ENCODE measurements at places on chromosomes 3 and 15. TPM values are rescaled to one million over a fixed set of nuclear protein-coding genes. Genes with fewer than 3 reads are reported as not detected.

GRCh38 chr15:29822100-29822683 is at the start of gene TJP1:
TSS of gene TJP1 (minus strand) at chr15:29822468. CDS start at chr15:29822028, 440 bp downstream.
- no peaks in the 10 kb centered on the region for H3K27me3 ChIP-seq
- no peaks in the 10 kb centered on the region for H3K36me3 ChIP-seq

- no peaks in the 10 kb centered on the region for H3K36me3 ChIP-seq
- H3K27ac ChIP-seq: no peak overlapping the region
- no peaks in the 10 kb centered on the region for H3K4me1 ChIP-seq
- no peak overlapping the region for H3K4me3 ChIP-seq
- peaks cover 3% of the 10 kb centered on the region for H3K27me3 ChIP-seq
- DNase-seq: no peak
These were observed 5.3 kb downstream of the CASR start for GRCh38 chr3:122188737-122189136.

GRCh38 chr3:58688574-58688973 is 22.0 kb upstream of the FAM3D start:
- no peak for DNase-seq
- no peak overlapping the region for H3K4me3 ChIP-seq
- H3K27me3 ChIP-seq: no peaks in the 10 kb centered on the region
- H3K27ac ChIP-seq: no peak overlapping the region
- no peaks in the 10 kb centered on the region for H3K36me3 ChIP-seq
- no peaks in the 10 kb centered on the region for H3K4me1 ChIP-seq

The SLC28A1 gene
- 12.8 TPM for total RNA-seq

- H3K36me3 ChIP-seq: no peaks in the 10 kb centered on the region
- H3K4me3 ChIP-seq: no peak overlapping the region
- no peak for DNase-seq
- no peak overlapping the region for H3K27ac ChIP-seq
- H3K27me3 ChIP-seq: no peaks in the 10 kb centered on the region
These were observed 174.3 kb downstream of the SMAD6 start for GRCh38 chr15:66876421-66876730.

GRCh38 chr3:195744437-195744836 is 23.7 kb downstream of the MUC20 start:
- H3K36me3 ChIP-seq: no peaks in the 10 kb centered on the region
- no peak overlapping the region for H3K4me3 ChIP-seq
- no peak overlapping the region for H3K27ac ChIP-seq
- H3K27me3 ChIP-seq: no peaks in the 10 kb centered on the region

DNA sequence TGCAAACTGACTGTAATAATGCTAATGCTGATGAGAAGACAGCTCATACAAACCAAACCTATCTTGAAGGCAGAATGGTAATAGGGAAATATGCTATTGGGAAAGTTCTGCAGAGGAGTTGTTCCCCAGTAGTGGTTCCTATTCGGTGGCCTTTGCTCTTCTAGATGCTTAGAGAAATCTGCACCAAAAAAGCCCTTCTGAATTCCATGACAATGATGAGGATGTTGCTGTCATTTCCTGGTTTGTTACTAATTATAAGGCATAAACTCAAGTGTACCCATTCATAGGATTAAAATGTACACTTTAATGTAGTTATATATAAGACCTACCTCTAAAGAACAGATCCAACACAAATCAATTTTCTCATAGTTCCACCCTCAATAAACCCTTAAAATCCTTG is 30.1 kb downstream of the TOMM70 start:
- H3K36me3 ChIP-seq: peaks cover 7% of the 10 kb centered on the region
- H3K4me1 ChIP-seq: peaks cover 14% of the 10 kb centered on the region
- H3K27me3 ChIP-seq: no peaks in the 10 kb centered on the region
- DNase-seq: no peak
- H3K4me3 ChIP-seq: no peak overlapping the region
- H3K27ac ChIP-seq: no peak overlapping the region

The FOXB1 gene
- not detected for total RNA-seq
